BJ (cell line): ENCODE measurements at places on chromosomes 5 and 9. TPM values are rescaled to one million over a fixed set of nuclear protein-coding genes. Genes with fewer than 3 reads are reported as not detected.

DNA sequence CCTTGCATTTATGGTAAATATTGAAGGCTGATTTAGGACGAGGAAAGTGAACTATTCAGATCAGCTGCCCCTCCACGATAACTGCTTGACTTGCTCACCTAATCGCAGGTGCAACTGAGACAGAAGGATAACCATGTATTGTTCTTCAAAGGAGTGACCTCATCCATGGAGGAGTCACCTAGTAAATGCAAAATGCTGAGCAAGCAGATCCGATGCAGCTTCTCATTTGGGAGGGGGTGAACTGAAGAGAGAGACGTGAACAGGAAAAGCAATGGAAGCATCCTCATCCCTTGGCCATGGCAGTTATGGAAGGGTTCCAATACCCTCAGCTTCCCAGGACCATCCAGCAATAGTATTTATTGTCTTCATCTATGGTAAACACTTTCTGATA is 47.5 kb downstream of the RASGRF2 start:
- DNase-seq: no peak

- DNase-seq: no peak
Measured at GRCh38 chr5:78235289-78235688, 59.2 kb downstream of the AP3B1 start.

DNA sequence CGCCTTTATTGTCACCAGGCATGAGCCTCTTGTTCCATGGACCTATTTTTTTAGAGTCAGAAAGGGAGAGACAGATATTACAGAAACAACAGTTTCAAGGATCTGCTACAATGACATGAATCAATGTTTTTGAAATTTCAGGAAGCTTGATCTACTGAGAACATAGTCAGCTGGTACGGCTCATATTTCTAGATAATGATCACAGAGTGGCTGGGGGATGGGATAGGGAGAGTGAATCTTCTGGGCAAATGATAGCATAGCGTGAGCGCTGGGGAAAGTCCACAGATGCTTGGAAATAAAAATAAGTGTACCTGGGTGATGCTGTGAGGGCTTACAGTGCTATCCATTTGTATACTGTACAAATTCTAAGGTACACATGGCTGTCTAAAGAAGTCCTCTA is 340.4 kb downstream of the EBF1 start:
- no peak for DNase-seq

- peak; percentile 44 for DNase-seq
Measured at GRCh38 chr5:115432691-115433090, 111.9 kb downstream of the FEM1C start.

- no peak for DNase-seq
Measured at GRCh38 chr5:18202164-18202563, 567.9 kb downstream of the TAF11L14 start.

DNA sequence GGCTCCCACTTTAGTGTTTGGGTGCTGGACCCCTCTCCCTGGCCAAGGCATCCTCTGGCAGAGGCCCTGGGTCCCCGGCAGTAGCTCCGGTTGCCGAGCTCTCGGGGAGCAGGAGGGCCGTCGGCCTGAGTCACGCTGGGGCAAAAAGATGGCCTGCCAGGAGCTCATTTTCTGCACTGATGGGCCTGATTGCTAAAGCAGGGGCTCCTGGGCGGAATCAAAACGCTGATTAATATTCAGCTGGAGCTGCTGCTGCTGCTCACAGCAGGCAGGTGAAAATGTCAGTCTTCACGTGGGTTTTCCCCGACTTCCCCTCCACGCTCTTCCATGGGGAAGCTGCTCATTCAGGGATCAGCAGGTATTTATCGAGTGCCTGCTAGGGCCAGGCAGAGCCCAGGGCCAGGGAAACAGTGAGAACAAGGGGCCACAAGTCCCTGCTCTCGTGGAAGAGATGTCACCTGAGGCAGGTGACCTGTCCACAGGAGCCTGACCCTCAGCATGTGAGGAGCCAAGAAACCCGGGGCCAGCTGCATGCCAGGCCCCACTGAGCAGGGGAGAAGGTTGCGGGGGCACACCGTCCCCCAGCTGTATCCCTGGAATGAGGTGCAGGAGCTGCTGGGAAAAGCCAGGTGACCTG is 22.1 kb downstream of the LAMC3 start:
- DNase-seq: no peak

- no peak for DNase-seq
Measured at GRCh38 chr5:60649288-60649917, 50.6 kb downstream of the DEPDC1B start.

The PCDHB10 gene
- polyA plus RNA-seq: 0.18 and 0.28 TPM in 2 replicates
